ENCODE measurements at places on chromosomes 6 and 20.
A peak's percentile ranks its signal among the peaks of the same experiment; 100 is the strongest.

DNA sequence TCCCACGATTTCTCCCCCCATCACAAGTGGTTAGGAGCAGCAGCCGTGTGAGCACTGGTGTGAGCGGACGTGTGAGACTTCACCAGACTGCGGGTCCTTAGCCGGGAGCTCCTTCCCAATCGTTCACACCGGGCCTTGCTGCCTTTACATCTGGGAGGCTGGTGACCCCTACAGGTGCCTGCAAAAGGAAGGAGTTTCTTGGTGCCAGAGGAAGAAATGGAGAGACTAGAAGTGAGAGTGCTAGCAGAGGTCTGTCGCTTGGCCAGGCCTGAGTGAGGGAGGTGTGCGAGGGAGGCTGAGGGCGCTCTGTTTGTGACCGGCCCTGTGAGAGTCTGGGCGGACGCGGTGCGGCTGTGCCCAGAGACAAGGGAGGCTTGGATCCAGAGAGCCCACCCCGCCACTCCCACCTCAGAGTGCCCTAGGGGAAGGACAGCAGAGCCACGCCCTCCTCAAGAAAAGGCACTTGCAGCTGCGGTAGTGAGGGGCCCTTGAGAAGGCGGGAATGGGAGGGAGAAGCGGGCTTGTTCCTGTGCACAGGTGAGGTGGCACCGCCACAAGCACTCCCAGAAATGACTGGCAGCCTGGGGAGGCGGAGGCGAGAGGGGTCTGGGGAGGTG, 10.0 kb upstream of the ARMC2 start:
- DNase-seq: no peak

DNA sequence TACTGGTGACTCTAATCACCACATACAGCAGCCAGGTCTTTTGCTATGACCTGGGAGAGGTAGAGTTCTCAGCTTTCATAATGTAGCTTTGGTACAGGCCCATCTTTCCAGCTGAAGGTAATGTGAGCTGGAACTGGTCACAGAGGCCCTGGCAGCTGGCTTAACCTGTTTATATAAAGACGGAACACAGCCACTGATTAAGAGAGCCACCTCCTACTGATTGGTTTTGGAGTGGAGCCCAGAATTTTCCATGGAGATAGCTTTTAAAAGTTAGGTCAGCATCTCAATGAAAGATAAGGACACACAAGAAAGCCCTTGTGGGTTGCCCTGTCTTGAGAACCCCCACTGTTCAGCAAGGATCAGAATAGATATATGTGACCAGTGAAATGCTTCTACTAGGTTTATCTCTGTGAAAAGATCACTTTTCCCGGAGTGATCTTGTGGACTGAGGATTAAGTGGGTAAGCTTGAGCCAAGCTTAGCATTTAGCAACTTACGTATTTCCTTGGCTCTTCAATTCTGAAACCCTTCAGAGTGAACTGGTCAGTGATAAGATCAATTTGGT, 213.7 kb upstream of the CITED2 start:
- peak; percentile 77 for DNase-seq

- DNase-seq: no peak
Observed at GRCh38 chr20:43549416-43550065, 9.3 kb upstream of the SGK2 start.

GRCh38 chr20:50826121-50826520, 31.3 kb downstream of the BCAS4 start:
- DNase-seq: no peak

- DNase-seq: no peak
Observed at GRCh38 chr20:58004900-58005299, 223.6 kb downstream of the ANKRD60 start.

DNA sequence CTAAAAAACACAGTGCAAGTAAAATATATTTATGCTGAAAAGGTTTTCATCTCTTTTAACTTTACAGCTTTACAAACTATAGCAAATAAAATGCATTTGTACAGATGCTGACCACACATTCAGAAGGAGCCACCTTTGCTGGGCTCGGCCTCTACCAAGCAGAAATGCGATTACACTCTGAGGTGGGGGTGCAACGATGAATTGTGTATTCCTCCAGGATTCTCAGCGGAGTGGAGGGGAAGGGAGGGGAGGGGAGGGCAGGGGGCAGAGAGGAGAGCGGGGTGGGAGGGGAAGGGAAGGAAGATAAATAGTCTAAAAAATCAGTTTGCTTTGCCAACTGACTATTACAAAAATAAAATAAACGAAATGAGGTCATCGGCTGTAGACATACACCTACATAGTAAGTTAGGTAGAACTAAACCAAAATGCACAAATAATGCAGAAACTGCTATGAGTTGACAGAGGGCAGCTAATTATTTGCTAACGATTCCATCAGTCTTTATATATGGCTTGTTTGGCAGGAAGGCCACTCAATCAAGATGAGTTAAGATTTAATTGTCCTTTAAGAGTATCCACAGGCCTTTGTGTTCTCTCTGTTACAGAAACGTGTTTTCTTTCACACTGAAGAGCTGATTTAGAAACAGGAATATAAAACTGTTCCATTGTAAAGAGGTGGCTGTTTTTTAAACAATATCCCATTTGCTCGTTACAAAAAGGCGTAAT, 90.1 kb downstream of the TAF4 start:
- no peak for DNase-seq

- no peak for DNase-seq
Observed at GRCh38 chr6:25297823-25298522, 18.8 kb downstream of the CARMIL1 start.

DNA sequence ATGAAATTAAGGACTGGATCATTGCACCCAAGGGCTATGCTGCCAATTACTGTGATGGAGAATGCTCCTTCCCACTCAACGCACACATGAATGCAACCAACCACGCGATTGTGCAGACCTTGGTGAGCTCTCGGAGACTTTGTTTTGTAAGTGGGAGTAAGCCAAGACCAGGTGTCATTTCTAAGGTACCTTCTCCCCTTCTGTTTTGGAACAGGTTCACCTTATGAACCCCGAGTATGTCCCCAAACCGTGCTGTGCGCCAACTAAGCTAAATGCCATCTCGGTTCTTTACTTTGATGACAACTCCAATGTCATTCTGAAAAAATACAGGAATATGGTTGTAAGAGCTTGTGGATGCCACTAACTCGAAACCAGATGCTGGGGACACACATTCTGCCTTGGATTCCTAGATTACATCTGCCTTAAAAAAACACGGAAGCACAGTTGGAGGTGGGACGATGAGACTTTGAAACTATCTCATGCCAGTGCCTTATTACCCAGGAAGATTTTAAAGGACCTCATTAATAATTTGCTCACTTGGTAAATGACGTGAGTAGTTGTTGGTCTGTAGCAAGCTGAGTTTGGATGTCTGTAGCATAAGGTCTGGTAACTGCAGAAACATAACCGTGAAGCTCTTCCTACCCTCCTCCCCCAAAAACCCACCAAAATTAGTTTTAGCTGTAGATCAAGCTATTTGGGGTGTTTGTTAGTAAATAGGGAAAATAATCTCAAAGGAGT, 30.4 kb downstream of the TXNDC5 start:
- DNase-seq: no peak

DNA sequence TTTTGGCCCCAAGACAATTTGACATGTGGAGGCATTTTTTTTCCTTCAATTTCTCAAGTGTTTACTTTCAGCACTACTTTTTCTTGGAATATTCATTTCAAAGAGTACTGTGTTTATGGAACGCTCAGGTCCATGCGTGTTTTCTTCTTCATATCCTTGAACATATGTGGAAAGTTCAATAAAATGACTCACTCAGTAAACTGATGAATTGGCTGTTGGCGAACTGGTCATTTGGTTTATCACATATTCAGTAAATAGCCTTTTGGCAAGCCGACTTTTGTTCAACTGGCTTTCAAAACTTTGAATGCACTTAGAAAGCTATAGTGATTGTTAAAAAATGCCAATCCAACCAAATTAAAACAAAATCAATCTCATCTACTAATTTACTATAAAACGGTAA, 964.6 kb upstream of the SLC35B3 start:
- DNase-seq: no peak

GRCh38 chr6:108464418-108465097, 96.2 kb upstream of the FOXO3 start:
- DNase-seq: peak; percentile 8

- no peak for DNase-seq
Observed at GRCh38 chr20:45339799-45340198, 8.4 kb downstream of the SDC4 start.

GRCh38 chr20:4326195-4327065, 311.1 kb upstream of the RNF24 start:
- no peak for DNase-seq

DNA sequence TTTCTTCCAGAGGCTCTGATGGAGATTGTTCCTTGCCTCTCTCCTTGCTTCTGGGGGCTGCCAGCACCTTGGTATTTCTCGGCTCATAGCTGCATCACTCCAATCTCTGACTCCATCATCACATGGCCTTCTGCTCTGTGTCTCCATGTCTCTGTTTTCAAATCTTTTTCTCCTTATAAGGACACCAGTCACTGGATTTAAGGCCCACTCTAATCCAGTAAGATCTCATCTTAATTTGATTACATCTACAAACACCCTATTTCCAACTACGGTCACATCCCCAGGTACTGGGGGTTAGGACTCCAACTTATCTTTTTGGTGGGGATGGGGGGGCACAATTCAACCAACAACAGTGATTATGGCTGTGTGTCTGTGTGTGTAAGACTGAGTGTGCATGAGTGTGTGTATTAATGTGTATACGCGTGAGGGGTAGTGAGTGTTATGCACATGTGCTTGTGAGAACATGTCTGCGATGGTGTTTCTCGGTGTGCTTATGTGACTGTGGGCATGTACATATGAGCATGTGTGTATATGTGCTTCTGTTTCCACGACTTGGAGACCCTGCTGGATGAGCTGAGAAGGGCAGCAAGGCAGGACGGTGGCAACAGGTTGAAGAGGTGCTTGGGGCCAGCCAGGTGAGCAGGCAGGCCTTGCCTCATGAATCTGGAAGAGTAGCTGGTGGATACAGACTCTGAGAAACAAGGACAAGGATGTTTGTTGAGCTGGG, 130.5 kb downstream of the MRPL14 start:
- no peak for DNase-seq

GRCh38 chr6:56794421-56794820, 151.7 kb upstream of the DST start:
- DNase-seq: no peak

GRCh38 chr20:33018169-33018931, 10.8 kb downstream of the BPIFB2 start:
- no peak for DNase-seq

DNA sequence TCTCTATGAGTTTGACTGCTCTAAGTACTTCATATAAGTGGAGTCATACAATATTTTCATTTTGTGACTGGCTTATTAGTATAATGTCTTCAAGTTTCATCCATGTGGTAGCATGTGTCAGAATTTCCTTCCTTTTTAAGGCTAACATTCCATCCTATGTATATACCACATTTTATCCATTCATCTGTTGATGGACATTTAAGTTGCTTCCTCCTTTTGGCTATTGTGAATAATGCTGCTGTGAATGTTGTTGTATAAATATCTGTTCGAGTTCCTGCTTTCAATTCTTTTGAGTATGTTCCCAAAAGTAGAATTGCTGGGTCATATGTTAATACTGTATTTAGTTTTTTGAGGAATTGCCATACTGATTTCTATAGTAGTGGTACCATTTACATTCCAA, 79.5 kb downstream of the PTPRA start:
- no peak for DNase-seq

GRCh38 chr6:96784650-96785049, 52.6 kb downstream of the GPR63 start:
- no peak for DNase-seq

- DNase-seq: no peak
Observed at GRCh38 chr6:92716638-92717037, 702.7 kb downstream of the EPHA7 start.

DNA sequence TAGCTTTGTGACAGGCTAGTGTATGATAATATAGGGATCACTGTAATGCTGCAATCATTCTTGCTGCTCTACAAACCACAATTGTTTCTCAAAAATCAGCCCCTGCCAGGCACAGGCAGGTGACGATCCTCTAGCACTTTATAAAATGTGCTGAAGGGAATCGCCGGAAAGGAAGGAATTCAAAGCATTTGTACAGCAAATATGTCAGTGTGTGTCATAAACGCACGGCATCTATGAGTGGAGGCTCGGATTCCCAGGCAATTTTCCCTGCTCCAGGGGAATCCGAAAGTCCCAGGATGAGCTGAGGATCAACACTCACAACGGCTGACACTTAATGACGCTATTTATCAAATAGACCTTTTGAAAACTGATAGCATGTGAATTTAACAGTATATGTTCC, 1.4 kb downstream of the PHACTR1 start:
- peak; percentile 92 for DNase-seq

Data from EL (cell line).